Activated CD8-positive, alpha-beta T cell treated with anti-CD3 and anti-CD28 coated beads, Interleukin-2, amount 10 ng/mL, durations not matched to agents 7 days and 5 days (primary cell): ENCODE measurements at places on chromosomes 6 and 20. TPM values are rescaled to one million over a fixed set of nuclear protein-coding genes. Genes with fewer than 3 reads are reported as not detected.

PRKN gene
- total RNA-seq: not detected

SPATS1 gene
- not detected for total RNA-seq

TP53TG5 gene
- not detected for total RNA-seq

FANCE gene
- 20.4 TPM for total RNA-seq

DNA sequence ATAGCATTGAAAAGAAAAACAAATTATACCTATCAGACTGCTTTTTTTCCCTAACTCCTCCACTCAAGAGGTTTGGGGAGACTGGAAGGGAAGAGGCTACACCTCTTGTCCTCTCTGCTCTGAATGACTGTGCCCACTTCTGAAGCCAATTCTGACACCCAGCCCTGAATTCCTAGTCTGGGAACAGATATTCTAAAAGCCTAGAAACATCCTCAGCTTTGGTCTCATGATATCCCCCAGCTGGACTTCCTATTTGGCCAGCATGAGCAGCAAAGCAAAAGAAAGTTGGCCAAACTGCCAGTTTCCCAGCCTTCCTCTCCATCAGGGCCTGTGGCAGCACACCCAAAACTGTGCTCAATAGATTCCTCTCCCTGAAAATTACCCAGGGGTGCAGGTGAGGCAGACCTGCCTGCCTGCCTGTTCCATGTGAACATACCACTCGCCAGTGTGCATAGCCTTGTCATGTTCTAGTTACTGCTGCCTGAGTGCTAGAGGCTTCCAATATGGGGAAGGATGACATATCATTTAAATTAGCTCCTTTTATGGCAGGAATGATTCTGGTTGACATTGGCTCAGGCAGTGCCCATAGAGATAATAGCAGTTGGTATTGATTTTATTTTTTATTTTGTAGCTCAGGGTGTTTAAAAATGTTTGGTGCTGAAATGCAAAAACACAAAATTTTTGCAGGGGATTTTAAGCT is 152.1 kb upstream of the RIN2 start:
- DNase-seq: no peak

GRCh38 chr6:144944106-144944505 is 659.0 kb downstream of the UTRN start:
- no peak for DNase-seq

- DNase-seq: no peak
Observed at GRCh38 chr6:111212625-111213024, 125.3 kb downstream of the SLC16A10 start.

DNA sequence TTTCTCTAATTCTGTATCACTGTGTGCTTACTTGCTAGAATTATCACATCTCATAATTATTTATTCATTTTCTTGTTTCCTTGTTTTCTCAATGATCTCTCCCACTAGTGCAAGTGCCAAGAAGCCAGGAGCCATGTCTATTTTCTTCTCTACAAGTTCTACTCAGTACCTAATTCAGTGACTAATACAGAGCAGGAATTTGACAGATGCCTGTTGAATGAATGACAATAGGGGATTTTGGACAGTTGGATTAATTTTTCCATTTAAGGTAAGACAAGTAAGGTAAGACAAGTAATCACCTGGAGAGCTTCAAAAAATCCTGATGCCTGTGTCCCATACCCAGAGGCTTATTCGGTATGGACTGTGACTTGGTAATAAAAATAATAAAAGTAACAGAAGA is 81.0 kb downstream of the EDN1 start:
- DNase-seq: no peak

GRCh38 chr6:3294921-3295871 is 36.4 kb downstream of the PSMG4 start:
- no peak for DNase-seq

DNA sequence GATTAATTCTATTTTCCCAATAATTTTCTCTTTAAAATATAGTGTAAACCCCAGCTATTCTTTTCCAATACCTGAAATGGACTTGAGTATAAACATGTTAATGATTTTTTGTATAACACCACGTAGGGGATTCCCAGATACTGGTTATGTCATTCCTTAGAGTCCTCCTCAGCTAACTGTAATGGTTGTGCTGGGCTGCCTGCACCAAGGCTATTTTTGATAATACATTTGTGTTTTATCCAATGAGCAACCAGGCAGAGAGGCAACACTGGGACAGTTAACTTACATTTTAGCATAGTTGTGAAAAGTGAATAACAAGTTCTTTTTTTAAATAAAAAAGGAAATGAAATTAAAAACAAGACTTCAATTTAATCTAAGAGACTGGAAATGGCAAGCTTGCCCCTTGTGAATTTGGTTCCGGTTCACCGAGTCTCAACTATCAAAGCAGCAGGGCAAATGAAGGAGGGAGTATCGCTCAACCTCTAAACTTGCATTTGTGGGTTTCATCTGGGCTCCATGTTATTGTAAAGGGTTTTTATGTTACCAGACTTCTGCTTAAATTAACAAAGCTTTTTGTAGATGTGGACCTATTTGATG is 18.8 kb upstream of the BACH2 start:
- no peak for DNase-seq
